ENCODE measurements at places on chromosomes 1 and 21.

DNA sequence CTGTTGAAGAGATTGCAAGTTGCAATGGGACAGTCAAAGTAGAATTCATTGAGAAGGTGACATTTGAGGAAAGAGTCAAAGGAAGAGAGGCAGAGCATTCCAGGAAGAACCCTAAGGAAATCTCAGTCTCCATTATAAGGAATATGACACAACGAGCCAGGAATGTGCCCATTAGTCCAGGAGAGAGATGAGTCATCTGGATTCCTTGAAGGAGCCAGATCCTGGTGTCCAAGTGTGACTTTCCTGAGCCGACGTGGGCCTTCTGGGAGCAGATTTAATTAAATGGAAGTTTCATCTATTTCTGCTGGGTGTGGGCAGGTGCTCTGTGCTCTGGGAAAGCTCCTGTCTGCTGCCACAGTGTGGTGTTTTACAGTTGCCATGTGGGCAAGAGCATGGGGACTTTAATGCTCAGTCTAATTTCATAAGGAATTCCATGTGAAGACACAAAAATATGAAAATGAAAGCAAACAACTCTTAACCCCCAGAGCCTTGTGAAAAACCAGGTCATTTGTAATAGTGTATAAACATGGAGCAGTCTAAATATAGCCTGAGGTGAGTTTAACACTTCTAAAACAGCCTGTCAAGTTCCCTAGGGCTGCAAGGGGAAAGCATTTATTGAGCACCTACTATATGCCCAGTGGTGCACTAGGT, 111.4 kb upstream of the ARTN start:
- no peak for DNase-seq

DNA sequence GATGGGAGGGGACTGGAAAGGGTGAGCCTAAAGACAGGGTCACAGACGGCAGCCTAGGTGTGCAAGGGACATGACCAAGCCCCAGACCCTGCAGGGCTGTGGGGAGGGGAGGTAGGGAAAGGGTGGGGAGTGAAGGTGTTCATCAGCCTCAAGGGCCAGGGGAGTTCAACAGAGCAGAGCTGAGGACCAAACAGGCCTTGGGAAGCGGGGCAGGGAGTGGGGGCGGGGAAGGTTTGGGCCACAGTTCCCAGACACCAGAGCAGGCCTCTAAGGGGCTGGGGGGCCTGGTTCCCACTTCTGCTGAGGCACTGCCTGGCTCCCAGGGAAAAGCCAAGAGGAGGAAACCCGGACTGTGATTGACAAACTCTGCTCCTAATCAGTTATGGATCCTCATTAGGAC, 456.3 kb downstream of the MATN1 start:
- DNase-seq = no peak

DNA sequence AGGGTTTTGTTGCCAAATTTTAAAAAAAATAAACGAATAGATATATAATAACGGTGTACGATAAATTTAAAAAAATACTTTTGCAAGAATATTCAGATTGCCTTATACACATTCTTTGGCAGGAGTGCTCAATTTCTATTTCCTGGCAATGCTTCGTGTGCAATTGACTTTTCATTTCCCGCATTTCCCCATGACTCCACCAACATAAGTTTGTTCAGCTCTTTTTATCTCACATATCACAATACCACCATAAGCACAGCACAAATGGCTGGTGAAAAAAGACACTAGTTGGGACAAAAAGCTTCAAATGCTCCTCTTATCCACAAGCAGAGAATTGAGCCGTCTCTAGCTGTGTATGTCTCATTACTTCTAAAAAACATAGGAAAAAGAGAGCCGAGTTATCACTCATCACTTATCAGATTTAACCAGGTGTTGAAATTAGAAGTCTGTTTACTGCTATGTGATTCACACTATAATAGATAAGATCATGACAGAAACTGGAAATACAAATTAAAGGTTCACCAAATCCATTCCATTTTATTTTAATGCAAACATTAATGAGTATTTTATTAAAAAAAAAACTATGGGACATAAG, 28.9 kb upstream of the RGS1 start:
- no peak for DNase-seq

DNA sequence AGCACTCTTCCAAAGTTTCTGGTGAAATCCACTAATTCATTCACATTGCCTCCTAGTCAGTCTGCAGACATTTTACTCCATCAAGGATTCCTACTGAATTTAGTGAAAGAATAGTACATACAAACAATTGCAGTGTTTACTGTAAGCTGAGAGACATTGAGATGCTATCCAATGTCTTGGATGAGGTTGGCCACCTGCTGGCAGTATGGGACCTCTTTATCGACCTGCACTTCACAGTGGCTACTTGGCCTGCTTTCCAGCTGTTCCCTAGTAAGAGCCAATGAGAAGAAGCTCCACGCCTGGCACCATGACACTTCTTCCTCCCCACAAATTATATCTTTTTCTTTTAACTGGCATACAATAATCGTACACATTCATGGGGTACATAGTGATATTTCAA, 51.5 kb upstream of the LRIF1 start:
- DNase-seq = no peak

DNA sequence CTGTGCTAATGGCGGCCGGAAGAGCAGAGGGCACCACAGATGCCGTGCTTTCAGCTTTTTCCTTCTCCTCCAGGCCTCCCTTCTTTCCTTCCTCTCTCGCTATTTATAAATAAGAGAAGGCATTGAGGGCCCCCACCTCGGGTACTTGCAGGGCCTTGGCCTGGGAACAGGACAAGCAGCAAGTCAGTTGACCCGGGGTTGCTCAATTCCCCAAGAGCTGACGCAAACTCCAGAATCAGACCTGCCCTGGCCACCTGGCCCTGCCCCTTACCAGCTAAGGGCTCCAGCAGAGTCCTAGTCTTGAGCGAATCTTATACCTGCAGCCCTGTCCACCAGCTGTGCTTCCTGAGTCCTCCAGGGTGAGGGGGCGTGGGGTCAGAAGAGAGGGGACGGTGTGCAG, 13.5 kb downstream of the TNFRSF1B start:
- DNase-seq = no peak

DNA sequence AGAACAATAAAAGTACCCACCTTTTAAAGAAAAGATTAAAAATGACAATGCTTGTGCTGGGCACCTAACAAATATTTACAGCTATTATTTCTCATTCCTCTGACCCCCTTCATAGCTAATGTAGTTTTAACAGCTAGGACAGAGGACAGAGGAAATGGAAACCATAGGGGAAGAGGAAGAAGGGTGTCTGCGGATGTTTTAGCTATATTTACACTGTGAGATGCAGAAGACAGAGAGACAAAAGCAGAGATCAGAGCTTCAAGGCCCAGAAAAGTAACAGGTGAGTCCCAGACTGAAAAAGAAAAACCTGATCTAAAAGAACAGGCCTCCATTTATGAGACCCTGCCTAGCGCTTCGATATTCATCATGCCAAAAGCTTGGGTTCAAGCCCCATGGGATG, 72.0 kb downstream of the ZNF281 start:
- DNase-seq = no peak

DNA sequence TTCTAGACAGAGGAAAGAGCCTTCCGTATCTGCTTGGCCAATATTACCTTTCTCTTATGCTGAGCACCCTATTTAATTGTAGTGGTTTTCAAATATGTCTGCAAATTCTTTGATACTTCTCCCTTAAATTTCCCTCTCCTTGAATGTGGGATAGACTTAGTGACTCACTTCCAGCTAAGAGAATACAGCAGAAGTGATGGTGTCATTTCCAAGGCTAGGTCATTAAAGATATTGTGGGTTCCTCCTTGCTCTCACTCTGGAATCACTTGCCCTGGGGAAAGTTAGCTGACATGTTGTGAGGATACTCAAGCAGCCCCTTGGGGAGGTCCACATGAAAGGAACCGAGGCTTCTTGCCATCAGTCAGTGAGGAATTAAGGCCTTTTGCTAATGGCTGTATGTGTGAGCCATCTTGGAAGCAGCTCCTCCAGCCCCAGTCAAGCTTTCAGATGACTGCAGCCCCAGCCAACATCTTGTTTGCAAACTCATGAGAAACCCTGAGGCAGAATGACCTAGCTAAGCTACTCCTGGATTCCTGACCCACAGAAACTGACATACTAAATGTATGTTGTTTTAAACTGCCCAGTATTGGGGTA, 8.1 kb upstream of the CITED4 start:
- no peak for DNase-seq

GRCh38 chr1:92691925-92692324, 93.0 kb downstream of the EVI5 start:
- no peak for DNase-seq

GRCh38 chr1:50631161-50631560, 207.9 kb upstream of the DMRTA2 start:
- no peak for DNase-seq

GRCh38 chr1:44489481-44489880, 84.4 kb downstream of the RNF220 start:
- no peak for DNase-seq

- DNase-seq = no peak
These were observed 96.2 kb downstream of the ENAH start for GRCh38 chr1:225556694-225557093.

DNA sequence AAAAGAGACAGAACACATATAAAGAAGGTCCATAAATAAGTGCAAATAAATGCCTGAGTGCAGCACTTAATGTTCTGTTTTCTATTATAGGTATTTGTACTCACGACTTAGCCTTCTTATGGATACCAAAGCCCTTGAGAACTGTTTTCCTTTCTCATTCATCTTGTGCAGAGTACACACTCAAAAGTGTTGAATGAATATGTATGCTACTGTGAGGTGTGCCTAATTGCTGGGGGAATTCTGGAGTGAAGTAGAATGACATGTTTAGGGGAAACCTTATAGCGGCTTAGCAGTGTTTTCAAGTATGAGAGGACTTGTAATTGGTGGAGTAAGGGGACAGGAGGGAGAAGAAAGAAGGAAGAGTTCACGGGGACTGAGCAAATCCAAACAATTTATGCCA, 157.6 kb downstream of the CACNA1E start:
- DNase-seq = no peak

GRCh38 chr21:41730367-41730765, 36.5 kb downstream of the RIPK4 start:
- DNase-seq = no peak

DNA sequence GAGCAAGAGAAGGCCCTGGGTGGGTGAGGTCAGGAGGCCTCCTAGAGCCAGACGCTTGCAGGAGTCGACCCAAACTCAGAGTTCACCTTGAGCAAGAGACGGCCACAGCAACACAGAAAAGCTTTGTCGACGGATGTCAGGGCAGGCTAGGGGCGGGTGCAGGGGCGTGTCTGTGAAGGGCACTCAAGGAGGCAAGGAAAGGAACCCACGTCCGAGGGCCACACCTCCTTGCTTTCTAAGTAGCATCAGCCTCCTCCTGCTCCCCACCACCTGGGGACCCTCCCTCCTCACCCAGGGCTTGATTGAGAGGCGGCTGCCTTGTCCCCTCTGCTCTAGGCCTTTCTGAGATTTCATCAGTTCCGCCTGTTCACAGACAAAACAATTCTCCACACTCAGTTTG, 92.1 kb downstream of the OMA1 start:
- no peak for DNase-seq

- DNase-seq = no peak
These were observed 15.4 kb downstream of the DHRS3 start for GRCh38 chr1:12602659-12603024.

- DNase-seq = no peak
These were observed 27.0 kb upstream of the SDHB start for GRCh38 chr1:17080880-17081279.

DNA sequence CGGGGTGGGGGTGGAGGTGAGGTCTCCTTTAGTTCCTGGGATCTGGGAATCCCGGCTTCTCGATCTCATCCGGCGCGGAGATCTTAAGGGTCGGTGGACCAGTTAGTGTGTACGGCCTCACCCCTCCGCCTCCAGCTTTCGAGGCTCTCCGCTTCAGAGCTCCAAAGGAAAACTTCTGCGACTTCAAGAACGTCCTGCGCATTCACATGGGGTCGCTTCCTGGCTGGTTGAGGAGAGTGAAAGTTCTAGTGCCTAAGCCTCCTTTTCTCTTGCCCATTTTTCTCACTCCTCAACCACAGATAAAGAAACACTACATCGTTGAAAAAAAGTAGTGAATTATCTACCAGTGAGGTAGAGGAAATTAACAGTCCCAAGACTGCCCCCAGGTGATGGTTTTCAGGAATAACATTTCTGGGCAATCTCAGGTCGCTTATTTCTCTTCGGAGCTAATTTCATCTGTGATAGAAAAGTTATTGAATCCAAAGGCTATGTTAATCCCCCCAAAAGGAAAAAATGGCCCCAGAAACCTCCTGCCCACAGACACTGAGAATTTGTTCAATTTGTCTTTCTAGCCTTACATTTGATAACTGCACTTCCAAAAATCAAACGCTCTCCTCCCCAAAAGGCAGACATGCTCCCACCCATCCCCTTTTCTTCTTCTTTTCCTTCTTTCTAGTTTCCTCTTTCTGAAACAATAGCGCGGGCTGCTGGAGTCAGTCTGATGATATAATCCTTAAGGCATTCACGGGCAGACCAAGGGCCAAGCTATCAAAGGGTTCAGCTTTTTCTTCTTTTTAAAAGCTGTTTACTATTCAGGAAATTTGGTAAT, 20.6 kb upstream of the TBX15 start:
- no peak for DNase-seq

DNA sequence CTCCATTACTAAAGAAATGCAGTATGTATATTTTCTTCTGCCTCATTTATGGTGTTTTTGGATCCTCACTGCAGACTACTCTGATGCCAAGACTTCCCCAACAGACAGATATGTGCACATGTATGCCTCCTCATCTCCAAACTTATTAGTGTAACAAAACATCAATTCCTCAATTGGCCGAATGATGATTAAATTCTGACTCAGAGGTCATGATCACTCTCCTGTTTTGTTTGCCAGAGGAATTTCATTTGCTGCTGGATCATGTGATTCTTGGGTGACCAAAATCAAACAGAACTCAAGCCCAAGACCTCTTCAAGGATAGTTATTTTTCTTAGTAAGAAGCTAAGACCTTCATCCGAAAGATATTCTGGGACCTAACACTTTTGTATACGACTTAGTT, 227.6 kb downstream of the LMO4 start:
- DNase-seq = no peak

DNA sequence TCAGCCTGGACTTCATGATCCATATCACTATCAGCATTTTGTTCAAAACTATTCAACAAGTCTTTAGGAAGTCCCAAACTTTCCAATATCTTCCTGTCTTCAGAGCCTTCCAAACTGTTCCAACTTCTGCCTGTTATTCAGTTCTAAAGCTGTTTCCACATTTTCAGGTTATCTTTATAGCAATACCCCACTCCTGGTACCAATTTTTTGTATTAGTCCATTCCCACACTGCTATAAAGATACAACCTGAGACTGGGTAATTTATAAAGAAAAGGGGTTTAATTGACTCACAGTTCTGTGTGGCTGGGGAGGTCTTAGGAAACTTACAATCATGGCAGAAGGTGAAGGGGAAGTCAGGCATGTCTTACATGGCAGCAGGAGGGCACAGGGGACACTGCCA, 18.3 kb upstream of the DNAH14 start:
- DNase-seq = no peak

DNA sequence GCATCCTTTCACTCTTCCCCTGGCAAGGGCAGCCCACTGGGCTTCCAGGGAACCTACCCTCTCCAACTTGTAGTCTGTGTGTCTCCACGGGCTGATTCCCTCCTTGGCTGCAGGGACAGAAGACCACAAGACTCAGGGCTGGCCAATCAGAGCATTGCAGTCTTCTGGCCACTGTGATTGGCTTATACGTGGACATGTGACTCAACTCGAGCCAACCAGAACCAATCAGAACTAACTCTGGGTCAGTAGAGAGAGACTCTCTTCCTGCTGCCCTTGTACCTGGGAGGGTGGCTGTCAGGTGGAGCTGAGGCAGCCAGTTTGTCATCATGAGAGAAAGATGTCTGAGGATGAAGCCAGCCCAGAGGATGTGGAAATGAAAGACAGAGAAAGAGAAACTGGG, 64.0 kb downstream of the DHRS3 start:
- DNase-seq = no peak

- no peak for DNase-seq
These were observed 37.7 kb downstream of the CD34 start for GRCh38 chr1:207873055-207873890.
